Foreskin fibroblast (primary cell): ENCODE measurements at places on chromosomes 6 and 20.

GRCh38 chr6:154596701-154597100, 86.2 kb upstream of the CNKSR3 start:
- DNase-seq, result no peak

DNA sequence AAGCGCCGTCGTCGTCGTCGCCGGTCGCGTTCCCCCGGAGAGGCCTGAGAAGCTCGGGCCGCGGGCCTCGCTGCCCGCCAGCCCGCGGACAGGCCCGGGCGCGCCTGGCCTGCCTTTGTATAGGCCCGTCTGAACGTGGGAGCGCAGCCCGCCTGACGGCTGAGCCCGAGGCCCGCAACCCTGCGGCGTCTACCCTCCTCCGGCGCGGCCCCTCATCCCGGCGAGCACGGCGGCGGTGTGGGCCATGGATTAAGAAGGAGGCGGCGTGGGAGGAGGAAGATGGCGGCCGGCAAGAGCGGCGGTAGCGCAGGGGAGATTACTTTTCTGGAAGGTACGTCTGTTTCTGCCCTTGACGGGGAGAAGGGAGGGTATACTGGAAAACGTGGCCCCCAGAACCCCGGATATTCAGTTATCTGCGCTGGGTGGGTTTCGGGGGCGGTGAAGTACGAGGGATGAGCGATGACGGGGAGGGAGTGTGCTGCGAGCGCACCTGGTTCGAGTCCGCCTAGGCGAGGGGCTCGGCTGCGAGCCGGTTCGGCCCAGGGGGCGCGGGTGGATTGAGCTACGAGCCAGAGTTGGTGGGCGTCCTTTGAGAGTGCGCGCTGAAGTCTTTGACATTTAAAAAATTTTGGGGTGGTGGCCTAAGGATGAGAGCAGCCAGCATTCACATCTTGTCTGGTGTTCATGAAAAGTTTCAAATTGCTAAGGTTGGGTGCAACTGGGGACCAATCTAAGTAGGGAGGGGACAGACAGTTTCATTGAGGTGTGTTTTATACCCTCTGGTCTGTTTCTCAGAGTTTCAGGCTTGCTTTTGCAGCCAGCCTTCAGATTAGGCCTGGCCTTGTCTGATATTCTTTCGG, 796 bp downstream of the SENP6 start:
- DNase-seq, result peak; percentile 37

DNA sequence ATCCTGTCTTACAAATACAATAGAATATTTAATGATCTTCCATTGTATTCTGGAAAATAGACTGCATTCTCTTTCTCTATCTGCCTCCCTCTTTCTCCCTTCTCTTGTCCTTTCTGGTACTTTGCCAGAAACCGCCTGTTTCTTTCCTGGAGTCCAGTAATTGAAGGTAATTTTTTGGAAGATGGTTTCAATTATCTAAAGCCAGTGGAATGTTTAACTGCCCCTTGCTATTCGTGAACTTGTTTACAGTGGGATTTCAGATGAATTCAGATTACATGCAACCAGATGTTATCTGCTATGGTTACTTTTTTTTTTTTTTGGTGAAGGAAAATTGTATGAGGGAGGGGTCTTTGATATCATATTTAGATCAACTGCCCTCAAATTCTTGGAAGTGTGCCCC, 655.5 kb upstream of the FLRT3 start:
- peak; percentile 46 for DNase-seq

DNA sequence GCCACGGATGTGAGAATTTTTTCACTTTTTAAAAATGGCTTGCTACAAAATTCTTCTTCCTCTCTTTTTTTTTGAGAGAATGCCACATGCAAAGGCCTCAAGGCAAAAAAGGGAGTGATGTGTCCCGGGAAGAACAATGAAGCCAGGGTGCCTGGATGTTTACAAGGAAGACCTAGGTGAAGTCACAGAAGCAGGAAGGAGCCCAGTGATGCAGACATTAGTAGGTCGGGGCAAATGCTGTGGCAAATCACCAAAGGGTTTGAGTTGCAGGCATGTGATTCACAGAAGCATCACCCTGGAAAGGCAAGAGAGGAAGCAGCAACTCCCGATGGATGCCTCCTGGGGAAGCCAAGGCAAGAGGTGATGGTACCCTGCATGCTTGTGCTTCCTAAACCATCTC, 46.8 kb downstream of the FARS2 start:
- DNase-seq, result peak; percentile 12
